Eye (tissue), 1 donor: ENCODE measurements at places on chromosomes 3 and 15.
A peak's percentile ranks its signal among the peaks of the same experiment; 100 is the strongest.

- peak; percentile 25 for DNase-seq
Observed at GRCh38 chr3:126895178-126896066, 87.5 kb upstream of the PLXNA1 start.

GRCh38 chr15:82839136-82839535 lies 29.7 kb downstream of the WHAMM start:
- DNase-seq, result no peak

DNA sequence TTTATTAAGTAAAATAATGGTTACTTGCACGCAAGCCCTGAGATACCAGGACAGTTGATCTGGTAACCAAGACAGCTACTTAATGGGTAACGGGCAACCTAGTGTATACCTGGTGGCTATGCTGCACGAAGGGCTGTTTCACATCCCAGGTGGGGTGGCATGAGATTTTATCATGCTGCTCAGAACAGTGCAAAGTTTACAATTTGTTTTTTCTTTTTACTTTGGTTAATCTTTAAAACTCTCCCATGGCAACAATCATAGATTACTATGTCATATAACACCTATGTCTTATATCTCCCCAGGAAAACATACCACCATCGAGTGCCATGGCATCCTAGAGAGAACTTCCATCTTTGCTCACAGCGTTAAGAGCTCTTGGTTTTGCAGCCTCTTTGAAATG lies 32.2 kb upstream of the SLC28A1 start:
- no peak for DNase-seq

DNA sequence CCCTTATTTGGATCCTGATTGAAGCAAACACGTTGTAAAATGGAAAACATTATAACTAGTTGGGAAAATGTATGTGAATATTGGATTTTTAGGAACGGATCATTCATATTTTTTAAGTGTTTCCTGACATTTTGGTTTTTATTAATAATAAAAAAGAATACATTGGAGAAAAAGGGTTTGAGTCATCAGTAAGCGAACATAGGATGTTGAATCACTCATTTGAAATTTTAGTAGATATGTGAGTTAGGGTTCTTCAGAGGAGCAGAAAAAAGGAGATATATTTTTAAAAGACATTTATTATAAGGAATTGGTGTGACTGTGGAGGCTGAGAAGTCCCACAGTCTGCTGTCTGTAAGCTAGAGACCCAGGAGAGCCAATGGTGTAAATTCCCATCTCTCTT lies 258.5 kb downstream of the PTPRG start:
- no peak for DNase-seq

GRCh38 chr15:69758810-69759790 lies 306.5 kb downstream of the RPLP1 start:
- no peak for DNase-seq

DNA sequence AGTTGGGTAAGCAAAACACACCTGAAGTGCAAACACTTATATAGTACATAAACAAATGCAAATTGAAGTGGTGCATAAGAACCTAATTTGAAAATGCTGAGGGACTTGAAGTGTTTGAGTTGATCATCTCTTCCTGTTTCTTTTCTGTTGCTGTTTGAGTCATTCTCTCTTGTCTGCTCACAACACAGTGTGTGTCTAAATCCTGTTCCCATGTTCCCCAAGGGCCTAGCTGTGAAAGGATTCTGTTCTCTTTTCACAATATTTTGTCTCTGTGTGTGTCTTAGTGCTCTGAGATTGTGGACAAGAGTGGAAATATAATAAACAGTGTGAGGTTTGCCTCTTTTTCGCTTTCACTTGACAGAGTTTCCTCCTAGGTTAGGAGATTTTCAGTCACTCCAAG lies 6.1 kb downstream of the CD96 start:
- DNase-seq, result no peak

DNA sequence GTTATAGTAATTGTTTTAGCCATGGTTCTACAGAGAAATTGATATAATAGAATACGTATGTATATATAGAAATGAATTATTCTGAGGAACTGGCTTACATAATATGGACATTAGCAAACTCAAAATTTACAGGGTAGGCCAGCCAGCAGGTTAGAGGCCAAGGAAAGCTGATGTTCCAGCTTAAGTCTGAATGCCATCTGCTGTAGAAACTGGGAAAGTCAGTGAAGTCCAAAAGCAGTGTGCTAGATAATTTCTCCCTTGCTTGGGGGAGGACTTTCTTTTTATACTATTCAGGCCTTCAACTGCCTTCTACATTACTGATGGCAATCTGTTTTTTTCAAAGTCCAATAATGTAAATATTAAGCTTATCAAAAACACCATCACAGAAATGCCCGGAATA lies 1174.7 kb downstream of the ZPLD1 start:
- DNase-seq, result no peak
